Activated CD4-positive, alpha-beta T cell treated with anti-CD3 and anti-CD28 coated beads, Interleukin-2, Interleukin-6, amounts not matched to agents 100 ng/mL and 50 ng/mL, durations not matched to agents 16 hours and 8 hours (primary cell): ENCODE measurements at places on chromosomes 1 and 21.
A peak's percentile ranks its signal among the peaks of the same experiment; 100 is the strongest.

GRCh38 chr1:13801655-13802486 lies 101.9 kb downstream of the PRDM2 start:
- DNase-seq: no peak

DNA sequence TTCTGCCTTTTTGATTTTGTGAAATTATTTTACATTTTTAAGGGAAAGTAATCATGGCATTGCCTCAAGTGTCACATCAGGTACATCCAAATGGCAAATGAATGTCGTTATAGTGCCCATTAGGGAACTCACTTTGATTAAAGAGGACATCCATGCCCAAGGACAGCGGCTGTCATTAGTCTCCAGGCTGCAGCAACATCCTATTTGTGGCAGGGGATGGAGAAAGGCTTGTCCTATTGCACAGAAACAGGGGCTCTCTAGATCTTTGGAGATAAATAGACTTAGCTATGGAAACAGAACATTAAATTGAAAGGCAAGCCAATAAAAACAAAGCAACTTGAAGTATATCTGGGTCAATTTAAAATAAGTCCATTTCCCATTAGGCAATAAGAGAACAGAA lies 439.3 kb downstream of the NEGR1 start:
- DNase-seq: no peak

DNA sequence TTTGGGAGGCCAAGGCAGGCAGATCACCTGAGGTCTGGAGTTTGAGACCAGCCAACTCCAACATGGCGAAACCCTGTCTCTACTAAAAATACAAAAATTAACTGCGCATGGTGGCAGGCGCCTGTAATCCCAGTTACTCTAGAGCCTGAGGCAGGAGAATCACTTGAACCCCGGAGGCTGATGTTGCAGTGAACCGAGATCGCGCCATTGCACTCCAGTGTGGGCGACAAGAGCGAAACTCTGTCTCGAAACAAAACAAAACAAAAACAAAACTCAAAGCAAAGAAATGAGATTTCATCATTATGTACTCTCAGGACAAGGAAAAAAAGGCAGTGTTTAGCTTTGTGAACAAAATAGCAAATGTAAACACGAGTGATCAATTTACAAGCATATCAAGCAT lies 61.0 kb downstream of the LAMC2 start:
- DNase-seq: no peak

DNA sequence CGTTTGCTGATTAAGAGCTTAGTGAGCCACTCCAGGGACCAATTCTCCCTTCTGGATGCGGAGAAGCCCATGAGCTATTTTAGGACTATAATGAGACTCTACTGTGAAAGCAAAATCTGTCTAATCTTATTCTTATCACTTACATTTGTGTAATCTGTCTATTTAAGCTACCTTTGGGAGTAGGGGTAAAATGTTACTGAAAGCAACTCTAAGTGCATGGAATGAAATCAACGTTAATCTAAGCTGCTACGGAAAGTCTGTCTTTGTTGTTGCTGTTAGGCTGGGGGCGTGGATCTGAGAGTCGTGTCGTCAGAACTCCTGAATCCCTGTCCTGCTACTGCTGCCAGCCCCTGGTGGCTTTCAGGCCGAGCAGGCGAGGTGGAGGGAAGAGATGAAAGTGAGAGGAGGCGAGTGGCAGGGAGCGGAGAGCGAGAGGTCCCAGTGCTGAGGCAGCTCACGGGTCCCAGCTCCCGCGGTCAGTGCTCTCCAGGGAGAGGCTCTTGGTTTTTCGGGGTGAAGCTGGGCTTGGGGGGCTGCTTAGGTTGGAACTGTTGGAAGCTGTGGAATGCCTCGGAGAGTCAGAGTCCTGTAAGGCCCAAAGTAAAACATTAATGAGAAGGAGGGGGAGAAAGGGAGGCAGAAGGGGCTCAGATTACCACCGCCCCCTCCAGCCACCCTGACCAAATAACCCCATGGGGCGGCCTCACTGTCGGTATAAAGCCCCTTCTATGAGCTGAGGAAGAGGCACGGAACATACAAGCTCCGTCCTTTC lies 53.9 kb downstream of the COQ8A start:
- no peak for DNase-seq

DNA sequence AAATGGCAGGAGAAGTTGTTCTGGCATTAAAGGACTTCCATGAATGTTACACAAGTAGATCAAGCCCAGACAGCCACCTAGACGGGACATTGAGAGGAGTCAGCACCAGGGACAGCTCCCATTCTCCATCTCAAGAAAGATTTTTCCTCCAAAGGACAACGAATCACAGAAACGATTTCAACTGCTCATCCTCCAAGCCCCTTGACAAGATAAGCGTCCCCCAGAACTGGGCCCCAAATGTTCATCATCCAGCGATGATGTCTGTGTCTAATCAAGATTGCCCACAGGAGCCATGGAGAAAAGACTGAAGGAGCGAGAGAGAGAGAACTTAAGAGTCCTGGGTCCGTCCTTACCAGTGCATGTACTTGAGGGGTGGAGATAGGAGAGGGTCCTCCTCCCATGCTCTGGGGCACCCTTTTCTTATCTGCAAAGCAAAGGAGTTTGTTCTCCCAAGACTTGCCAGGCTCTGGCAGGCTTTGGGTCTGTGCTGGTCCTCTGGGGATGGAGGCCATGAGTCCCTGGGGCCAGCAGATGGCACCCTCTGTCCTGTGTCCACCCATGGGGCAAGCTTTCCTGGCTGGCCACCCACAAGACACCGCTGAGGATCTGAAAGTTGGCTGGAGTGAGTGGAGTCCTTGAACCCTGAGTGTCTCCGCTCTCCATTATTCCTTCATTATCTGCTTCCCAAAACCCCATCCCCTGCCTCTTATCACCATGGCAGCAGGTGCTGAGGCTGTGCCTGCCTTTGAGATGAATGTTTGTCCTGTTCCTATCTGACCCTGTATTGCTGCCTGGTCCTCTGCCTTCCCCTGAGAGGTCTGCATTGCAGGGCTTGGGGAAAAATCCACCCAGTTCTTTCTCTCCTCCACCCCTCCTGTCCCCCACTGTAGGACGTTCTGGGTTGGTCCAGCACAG lies 164.6 kb downstream of the ACTL8 start:
- peak; percentile 6 for DNase-seq
